ENCODE measurements at places on chromosomes 4 and X.
A peak's percentile ranks its signal among the peaks of the same experiment; 100 is the strongest.

DNA sequence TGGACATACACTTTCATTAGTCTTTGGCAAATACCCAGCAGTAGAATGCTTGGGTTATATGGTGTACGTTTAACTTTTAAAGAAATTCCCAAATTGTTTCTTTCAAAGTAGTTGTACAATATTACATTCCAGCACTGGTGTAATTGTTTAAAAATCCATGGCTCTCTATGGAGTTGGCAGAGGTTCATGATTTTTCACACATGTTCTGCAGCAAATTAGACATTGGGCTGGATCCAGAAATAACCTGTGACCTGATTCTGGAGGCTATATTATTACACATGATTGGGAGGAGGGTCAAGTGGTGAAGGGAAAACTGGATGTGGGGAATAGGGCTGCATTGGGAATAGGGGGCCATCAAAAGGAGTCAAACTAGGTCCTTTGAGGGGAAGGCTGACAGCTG is 41.9 kb downstream of the MAMLD1 start:
- DNase-seq = no peak

DNA sequence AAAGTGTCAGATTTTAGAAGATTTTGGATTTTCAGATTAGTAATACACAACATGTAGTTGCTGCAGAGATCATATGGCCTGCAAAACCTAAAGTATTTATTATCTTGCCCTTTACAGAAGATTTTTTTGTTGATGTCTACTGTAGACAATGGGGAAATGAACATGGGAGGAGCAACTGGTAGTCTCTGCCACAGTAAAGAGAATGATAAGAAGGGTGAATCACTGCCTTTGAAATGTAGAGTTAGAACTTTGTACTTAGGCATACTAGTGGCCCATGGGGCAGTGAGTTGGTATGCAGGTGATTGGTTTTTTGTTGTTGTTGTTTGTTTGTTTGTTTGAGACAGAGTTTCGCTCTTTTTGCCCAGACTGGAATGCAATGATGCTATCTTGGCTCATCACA is 50.1 kb downstream of the GAB1 start:
- no peak for DNase-seq

- no peak for DNase-seq
Observed at GRCh38 chr4:47374477-47374876, 89.0 kb downstream of the COMMD8 start.

DNA sequence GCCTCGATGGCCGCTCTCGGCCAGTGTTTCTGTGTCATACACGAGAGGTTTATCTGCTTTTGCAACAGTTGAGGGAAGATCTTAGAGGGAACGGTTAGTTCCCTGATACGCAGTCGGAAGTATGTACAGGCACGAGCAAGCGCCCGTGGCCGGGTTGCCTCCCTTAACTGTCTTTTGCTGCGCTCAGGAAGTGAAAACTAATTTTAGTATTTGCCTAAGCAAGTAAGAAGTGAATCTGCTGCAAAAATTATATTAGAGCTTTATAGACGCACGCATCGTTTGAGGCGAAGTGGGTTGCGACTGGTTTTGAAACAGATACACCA is 695 bp downstream of the MTM1 start:
- peak; percentile 76 for DNase-seq

- no peak for DNase-seq
Observed at GRCh38 chrX:42189576-42189975, 266.2 kb upstream of the CASK start.

GRCh38 chr4:31094474-31094873 is 374.3 kb downstream of the PCDH7 start:
- no peak for DNase-seq

DNA sequence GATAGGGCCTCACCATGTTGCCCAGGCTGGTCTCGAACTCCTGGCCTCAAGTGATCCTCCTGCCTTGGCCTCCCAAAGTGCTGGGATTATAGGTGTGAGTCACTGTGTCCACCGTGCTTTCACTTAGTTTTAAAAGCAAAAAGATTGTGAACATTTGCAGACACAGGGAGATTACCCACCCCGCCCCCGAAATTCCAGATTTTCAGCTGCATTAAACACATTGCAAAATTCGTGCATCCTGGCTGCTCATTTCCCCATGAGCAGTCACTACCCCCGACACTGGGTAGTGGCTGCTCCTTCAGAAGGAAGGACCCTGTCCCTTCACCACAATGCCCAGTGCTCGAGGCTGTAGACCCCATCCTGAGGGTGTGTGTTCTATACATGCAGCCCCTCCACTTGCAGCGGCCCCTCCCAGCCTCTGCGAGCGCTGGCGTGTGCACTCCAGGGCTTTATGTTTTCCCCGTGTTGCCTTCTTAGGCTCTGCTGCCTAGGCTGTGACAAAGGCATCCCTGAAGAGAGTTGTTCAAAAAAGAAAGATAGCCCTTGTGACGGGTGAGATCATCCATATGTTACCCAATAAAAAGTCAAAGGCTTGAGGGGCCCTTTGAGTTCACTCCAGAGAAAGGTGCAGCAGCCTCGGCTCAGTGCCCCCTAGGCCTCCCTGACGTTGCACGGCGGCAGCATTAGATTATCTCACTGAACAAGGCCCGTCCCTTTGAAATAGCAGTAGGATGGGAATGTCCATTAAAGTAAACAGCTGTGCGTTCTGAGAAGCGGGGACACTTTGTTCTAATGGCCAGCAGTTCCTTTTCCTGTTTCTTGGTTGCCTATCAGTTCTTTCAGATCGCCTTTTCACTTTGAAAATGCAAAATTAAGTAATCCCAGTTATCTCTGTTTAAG is 71.6 kb downstream of the SHROOM2 start:
- no peak for DNase-seq

- no peak for DNase-seq
Observed at GRCh38 chr4:77843628-77844027, 19.0 kb upstream of the MRPL1 start.

DNA sequence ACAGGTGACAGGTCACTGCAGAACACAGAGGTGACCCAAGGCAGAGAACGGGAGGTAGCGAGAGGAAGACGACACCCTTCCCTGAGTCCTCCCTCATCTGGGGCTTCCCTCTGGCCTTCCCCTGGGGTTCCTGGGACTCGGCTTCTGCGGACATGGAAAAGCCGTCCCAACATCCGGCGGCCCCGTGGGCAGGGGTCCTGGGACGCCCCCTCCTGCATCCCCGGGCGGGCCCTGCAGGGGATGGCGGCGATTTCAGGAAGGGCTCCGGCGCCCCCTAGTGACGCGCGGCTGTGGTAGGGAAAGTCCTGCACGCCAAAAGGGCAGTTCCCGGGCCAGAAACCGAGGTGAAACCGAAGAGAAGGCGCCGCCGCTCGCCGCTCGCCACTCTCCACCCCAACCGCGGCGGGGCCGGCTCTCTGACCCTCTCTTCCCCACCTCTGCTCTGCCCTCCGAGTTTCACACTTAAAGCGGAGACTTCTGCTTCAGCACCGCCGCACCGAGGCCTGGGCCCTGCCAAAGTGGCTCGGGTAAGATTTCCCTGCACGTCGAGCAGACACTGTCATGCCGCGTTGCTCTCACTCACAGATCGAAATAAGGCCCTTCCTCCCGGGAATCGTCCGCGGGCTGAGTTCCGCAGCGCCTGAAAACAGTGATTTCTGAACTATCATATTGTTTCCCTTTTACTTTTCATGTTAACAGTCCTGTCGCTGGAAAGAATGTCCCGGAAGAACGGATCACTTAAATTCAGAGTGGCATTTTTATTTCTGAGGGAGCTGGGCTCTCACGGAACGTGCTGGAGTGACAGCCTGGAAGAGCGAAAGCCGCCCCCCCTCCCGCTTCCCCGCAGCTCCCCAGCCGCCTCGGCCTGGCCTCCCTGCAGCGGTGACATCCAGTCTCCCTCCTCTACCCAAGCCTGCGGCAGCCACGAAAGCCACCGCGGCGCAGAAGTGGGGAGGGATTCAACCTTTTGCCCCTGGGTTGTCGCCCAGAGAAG is 110.6 kb downstream of the DCTD start:
- peak; percentile 77 for DNase-seq

- peak; percentile 64 for DNase-seq
Observed at GRCh38 chrX:76279007-76279406, 106.1 kb downstream of the PBDC1 start.

DNA sequence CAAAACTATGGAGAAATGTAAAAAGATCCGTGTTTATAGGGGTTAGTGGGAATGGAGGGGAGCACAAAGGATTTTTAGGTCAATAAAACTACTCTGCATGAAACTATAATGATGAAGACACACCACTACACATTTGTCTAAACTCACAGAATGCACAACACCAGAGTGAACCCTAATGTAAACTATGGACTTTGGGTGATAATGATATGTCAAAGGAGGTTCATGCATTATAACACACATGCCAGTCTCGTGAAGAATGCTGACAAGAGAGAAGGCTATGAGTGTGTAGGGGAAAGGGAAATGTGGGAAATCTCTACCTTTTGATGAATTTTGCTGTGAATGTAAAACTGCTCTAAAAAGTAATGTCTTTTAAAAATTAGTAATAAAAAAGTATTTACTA is 183.3 kb downstream of the MAB21L2 start:
- no peak for DNase-seq

DNA sequence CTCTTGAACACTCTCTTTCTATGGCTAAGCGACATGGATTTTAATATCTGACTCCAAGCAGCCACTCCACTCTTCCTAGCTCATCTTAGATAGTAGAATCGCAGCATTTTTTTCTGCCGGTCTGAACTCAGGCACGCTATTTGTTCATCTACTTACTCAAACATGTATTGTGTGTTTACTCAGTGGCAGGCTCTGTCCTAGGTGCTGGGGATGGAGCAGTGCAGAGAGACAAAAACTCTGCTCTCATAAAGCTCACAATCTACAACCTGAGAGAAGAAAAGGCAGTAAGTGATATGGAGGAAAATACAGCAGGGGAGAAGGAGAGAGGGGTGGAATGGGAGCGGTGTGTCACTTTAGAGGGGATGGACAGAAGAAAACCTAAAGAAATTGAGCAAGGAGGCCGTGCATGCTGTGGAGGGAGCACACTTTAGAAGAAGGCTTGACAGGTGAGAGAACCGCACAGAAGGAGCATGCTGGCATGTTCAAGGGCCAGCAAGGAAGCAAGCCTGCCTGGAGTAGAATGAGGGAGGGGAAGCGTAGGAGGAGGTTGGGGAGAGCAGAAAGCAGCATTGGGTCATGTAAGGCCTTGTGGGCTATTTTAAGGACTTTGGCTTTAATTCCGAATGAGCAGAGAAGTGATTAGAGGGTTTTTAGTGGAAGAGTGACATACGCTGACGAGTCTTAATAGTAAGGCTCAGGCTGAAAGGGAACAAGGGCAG is 132.0 kb downstream of the ANK2 start:
- DNase-seq = no peak

GRCh38 chr4:140343303-140343702 is 30.1 kb upstream of the SCOC start:
- DNase-seq = peak; percentile 32

DNA sequence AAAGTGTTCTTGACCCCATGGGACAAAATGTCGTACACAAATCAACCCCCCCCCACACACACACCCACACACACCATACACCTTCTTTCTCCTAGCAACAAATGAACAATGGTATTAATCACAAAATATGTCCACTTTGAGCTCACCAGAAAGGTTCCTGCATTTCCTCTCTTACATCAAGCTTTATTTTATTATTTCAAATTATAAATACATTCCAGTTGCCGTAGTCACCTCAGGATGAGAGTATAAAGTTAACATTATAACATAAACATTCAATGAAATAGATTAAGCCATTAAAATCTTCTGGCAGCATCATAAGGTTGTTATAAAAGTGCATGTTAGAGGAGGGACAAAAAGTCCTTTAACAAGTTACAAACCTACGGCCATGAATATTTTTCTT is 7.3 kb downstream of the XK start:
- no peak for DNase-seq

- DNase-seq = no peak
Observed at GRCh38 chr4:67261971-67262370, 283.3 kb downstream of the CENPC start.

DNA sequence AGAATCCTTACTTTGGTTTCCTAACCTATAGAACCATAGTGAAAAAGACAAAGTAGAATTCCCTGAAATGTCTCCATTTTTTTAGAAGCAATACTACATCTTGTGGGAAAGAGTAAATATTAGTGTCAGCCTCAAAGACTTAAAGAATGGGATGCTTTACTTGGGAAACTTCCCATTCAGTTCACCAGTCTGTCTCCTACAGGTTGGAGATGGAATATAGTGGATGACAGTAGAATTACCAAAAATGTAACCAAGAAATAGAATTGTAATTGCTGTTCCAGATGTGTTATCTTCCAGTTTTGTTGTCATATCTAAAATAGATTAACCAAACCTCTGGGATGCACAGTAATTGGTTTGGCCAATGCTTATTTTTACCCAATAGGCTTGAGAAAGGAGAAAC is 338.6 kb upstream of the GRID2 start:
- DNase-seq = no peak

DNA sequence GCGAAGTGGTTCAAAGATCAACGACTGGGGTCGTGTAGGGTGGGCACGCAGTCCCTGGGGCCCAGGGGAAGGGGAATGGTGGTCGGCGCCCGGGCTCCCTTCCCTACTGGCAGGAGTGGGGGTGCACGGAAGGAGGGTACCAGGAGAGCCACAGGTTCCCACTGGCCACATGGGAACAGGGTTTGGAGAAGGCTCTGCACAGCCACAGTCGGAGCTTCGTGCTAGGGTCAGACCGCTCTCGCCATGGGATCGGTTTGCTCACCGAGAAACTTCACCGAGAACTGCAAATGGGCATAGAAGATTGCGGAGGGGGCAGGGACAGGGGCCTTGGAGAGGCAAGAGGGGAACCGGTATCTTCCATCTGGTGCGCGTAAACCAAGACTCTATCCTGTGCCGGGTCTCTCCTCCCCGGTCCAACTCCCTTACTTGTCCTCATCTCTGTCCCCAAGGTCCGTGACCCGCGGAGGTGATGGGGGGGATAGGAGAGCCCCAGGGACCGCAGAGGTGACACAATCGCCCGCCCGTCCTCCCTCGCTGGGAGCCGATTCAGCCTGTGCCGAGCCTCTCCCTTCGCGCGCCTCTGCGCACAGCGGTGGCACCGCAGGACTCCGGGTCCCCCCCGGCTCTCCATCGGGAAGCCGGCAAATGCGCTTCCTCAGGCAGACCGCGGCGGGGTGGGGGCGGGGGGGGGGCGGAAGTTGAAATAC is 1.0 kb downstream of the SCD5 start:
- no peak for DNase-seq

- peak; percentile 48 for DNase-seq
Observed at GRCh38 chrX:100447655-100448397, 37.8 kb upstream of the PCDH19 start.

DNA sequence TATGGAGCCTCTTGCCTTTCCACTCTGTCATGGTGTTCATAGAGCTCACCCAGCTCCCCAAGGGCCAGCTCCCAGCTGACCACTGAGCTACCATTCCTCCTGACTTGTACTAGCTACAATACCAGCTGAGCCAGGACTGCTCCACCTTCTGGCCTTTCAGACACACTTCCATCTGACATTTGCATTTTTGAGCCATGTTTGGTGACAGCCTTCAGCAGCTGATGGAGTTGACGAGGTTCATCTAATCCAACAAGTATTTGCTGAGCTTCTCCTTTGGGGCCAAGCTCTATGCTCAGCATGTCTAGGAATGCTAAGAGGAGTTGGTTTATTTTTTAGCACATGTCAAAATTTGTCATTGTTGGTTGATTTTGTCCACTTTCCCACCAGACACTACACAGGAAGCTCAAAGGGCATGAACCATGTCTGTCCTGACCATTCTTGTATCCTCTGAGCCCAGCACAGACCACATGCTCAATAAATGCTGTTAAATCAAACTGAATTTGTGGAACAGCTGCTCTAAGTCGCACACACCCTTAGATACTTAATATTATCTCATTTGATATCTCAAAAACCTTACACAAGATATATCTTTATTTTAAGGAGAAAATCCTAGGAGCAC is 142.6 kb upstream of the PPARGC1A start:
- no peak for DNase-seq
